Fibroblast of skin of right quadriceps (primary cell): ENCODE measurements at places on chromosomes 2 and 18.

GRCh38 chr2:171174075-171174474 lies 13.4 kb upstream of the TLK1 start:
- no peak for DNase-seq

GRCh38 chr2:59654710-59655109 lies 898.7 kb downstream of the BCL11A start:
- no peak for DNase-seq

DNA sequence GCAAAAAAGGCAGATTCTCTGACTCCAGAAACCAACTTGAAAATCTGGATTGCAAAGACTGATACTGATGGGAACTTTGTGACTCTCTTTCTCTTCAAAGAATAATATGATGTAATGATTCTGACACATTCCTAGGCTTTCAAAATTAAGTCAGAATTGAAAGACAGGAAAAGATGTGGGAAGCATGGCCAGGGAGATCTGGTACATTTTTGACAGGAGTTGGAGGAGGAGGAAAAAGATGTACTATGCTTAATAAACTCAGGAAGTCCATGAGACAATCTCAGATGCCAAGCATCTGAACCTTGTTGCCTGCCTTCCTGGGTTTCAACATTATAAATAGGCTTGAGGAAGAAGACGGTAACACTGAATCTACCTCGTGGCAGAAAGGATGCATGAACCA lies 34.2 kb downstream of the KLF7 start:
- DNase-seq: no peak

DNA sequence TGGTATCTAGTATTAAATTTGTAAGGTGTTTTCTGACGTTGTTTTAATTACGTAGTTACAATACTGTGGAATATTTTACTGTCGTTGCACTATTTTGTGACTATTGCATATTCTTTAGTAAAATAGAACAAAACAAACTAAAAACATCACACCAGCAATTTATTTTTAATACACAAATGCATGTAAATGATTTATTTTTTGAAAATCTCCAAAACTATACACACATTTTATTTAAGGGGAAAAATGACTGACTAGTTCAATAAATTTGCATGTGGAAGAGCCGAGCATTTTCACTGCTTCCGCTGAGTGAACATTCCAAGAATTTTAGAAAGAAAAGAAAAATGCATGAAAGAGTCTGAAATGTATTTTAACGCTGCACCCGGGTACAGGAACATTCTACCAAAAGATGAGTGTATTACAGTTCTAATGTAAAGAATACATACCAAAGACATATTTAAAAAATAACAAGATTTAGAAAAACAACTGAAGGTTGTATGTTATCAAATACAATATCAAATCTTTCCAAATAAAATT lies 257.7 kb downstream of the MEIS1 start:
- no peak for DNase-seq

- peak; percentile 70 for DNase-seq
Measured at GRCh38 chr2:138030459-138030858, 66.2 kb downstream of the HNMT start.

GRCh38 chr2:133418021-133418420 lies 150.2 kb downstream of the NCKAP5 start:
- DNase-seq: no peak

- DNase-seq: no peak
Measured at GRCh38 chr2:191176305-191176704, 25.5 kb upstream of the STAT4 start.

DNA sequence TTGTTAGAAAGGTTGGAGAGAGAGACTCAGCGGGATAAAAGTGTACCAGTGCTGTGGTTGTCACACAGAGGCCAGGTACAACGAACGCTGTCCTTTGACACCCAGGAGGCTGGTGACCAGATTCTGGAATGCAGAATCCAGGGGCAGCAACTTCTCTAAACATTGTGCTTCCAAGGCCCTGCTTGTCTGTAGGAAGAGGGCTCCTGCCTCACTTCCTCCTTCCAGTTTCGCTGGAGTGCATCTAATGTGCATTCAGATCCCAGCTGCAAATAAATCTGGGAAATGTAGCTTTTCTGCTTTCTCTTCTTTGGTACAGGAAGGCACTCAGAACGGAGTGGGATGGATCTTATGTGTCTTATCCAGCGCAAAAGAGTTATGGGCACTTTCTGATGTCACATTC lies 171.8 kb upstream of the ATP5MC3 start:
- no peak for DNase-seq

DNA sequence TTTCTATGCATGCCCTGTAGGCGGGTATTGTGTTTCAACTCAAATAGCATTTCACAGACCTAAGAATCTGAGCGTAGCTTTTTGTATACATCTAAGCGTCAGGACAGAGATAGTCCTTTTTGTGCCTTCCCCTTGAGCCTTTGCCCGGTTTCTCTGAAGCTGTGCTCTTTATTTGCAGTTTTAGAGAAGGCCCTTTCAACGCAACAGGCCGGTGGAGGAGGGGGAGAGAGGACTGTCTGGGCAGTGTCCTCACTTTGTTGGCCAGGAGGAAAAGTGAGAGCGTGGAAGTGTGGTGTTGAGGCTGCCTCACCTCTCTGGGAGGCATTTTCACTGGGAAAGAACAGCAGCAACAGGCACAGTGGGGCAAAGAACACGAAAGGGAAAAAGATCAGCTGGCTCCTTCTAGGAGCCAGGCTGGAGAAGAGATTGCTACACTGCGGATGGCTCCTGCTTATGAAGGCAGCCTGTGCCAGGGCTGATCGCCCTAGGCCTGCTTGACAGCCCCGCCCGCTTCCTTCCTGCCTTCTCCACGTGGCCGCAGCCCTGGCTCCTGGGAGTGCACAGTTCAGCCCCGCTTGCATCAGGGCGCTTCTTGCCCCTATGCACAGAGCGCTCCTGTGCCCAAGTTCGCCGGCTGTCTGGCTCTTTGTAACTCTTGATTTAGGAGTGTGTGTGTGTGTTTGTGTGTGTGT lies 195.6 kb upstream of the POU3F3 start:
- no peak for DNase-seq

- DNase-seq: peak; percentile 84
Measured at GRCh38 chr18:10128921-10129501, 215.2 kb downstream of the VAPA start.

DNA sequence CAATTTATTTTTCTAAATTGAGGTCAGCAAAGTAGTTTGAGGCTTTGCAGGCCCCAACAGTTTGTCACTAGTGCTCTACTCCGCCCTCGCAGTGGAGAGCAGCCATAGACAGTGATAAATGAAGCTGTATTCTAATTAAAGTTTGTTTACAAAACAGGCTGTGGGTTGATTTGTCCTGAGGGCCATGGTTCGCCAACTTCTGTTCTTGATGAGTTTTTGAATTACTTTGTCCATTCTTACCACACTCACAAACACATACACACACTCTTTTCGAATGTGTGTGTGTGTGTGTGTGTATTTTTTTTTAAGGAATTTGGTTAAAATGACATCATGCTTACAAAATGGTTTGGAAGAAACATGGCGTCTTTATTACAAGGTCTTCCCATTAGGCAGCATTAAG lies 68.6 kb downstream of the MTCL1 start:
- DNase-seq: no peak

- no peak for DNase-seq
Measured at GRCh38 chr18:77079954-77080682, 52.5 kb downstream of the MBP start.

DNA sequence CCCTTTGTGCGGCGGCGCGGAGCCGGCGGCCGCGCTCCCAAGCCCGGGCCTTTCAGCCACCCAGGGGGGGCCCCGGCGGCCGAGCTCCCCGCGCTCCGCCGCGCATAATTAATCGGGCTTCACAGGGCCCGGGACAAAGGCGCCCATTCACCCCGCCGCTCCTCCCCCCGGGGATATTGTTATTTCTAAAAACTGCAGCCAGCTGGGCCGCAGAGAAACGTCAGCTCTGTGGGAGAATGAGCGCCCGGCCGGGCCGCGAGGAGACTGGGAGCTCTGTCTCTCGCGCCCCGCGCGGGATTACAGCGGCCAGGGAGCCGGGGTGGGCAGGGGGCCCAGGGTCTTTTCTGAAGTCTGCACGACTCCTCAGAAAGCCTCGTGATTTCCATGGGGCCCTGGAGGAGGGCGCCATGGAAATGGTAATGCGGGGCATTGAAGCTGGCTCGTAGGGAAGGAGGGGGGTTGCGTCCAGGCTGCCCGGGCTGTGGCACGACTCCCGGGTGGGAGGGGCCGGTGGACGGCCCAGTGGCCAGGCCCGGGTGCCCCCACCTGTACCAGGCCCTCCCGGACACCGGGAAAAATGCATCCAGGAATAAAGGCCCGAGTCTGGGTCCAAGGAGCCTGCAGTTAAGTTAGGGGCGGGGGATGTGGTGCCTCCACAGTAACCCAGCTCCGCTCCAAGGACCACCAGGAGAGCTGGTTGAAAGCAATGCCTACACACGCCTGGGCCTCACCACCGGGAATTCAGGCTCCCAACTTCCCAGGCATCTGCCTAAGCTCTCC lies 125.3 kb downstream of the ZFP36L2 start:
- DNase-seq: peak; percentile 24

DNA sequence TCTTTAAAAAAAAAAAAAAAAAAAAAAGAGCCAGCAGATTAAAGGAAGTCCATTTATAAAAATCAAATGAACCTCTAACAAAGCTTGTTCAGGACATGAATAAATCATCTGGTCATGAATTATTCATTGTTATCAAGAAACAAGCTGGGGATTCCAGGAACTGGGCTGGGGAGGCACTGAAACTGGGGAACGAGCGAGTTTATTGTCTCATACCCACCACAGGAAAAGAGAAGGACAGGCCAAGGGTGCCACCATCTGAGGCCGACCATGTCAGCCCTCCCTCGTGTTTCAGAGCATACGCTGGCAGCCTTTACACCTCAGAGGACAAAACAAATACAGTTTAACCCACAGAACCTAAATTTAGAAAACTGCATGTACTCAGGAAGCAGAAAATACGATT lies 164.2 kb downstream of the VWC2L start:
- no peak for DNase-seq

DNA sequence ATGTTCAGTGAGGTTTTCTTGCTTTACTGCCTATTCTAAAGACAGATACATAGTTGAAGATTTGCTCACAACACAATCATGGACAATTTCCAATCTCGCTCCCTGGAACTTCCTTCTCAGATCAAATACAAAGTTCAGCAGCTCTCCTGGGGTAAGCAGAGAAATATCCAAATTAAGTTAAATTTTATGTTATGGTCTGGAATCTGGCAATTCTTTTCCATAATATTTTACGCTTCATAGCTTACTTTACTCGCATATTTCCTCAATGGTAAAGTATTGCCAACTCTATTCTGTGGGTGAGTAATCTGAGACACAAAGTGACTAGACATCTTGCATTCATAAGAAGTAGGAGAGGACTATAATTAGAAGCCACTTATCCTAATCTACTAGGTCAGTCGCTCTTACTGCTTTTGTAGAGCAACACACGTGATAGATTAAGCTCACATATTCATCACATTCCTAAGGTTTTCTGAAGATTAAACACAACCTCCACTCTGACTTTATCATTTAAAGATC lies 529.4 kb downstream of the CCDC85A start:
- peak; percentile 95 for DNase-seq

- no peak for DNase-seq
Measured at GRCh38 chr2:10740226-10740625, 18.8 kb downstream of the ATP6V1C2 start.

GRCh38 chr2:198144660-198145059 lies 340.3 kb downstream of the PLCL1 start:
- DNase-seq: no peak

DNA sequence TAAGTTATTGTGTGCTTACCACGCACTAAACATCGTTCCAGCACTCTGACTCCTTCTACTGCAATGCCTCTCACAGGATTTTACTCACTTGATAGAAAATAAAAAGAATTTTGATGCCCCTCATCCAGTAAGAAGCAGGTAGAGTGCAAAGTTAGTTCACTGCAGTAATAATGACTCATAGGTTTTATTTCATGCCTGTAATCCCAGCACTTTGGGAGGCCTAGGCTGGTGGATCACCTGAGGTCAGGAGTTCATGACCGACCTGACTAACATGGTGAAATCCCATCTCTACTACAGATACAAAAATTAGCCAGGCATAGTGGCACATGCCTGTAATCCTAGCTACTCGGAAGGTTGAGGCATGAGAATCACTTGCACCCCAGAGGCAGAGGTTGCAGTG lies 190.6 kb downstream of the RAD51AP2 start:
- no peak for DNase-seq

DNA sequence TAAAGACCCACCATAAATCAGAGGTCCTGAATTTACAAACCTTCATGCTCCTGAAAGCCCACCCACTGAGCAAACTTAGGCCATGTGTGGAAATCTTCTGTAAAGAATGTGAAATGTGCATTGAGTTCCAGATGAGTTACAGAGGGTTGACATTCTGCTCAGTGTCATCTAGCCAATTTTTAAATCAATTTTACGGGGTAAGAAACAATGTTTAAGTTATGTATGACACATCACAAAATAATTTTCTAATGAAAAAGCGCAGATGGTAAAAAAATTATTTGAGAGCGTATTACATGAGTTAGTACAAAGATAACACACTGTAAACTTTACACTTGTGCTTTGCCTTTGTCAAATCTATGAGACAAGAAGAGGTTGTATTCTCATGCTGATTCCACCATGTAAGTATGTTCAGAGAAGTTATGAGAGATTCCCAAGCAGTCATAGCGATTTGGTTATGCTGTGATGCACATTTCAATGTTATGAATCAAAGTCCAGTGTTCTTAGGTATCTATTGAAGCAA lies 446.3 kb downstream of the ADCYAP1 start:
- peak; percentile 44 for DNase-seq

DNA sequence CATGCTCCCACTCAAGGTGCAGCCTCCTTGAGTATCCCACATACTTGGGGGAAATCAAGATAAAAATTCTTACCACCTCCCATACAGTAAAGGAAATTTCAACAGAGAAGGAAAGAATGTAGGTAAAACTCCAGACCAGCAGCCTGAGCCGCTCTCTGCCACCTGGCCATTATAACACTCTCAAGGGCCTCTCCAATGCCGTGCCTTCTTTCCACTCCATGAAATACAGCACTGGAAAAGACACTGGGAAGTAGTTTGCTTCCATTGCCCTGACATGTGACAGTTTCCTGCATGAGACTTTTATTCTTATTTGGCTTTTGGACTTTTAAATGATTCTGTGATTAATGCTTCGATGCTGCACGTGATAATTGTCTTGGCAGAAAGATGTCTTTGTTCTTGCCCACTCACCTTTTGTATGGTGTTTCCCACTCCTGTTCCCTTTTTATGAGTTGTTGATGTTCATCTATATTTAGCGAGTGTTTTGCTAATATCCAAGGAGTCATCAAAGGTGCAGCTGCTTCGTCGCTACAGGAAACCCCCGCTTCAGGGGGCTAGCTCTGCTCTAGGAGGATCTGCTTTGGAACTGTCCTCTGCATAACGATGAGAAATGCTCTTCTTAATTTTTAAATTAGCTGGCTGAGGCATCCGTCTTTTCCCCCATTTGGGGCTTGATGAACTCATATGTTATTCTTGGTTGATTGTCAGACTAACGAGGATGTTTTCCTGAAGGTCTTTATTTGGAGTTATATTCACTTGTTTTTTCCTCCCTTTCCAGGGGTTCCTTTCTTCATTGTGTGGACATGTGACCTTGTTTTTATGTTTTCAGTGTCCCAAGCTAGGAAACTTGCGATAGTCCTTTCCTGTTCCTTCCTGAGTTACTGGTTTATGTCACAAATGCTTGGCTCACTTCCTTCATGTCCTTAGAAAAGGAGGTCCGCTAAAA lies 179.4 kb downstream of the TXNL1 start:
- no peak for DNase-seq
